NCI-H460 (cell line): ENCODE measurements at places on chromosomes 5 and 9.
A peak's percentile ranks its signal among the peaks of the same experiment; 100 is the strongest.

- no peak for DNase-seq
These were observed 443.8 kb upstream of the PIK3R1 start for GRCh38 chr5:67771791-67772190.

GRCh38 chr5:66653325-66653724, 57.1 kb downstream of the MAST4 start:
- DNase-seq = no peak

GRCh38 chr5:7629561-7629960, 221.4 kb downstream of the CFAP90 start:
- DNase-seq = no peak

DNA sequence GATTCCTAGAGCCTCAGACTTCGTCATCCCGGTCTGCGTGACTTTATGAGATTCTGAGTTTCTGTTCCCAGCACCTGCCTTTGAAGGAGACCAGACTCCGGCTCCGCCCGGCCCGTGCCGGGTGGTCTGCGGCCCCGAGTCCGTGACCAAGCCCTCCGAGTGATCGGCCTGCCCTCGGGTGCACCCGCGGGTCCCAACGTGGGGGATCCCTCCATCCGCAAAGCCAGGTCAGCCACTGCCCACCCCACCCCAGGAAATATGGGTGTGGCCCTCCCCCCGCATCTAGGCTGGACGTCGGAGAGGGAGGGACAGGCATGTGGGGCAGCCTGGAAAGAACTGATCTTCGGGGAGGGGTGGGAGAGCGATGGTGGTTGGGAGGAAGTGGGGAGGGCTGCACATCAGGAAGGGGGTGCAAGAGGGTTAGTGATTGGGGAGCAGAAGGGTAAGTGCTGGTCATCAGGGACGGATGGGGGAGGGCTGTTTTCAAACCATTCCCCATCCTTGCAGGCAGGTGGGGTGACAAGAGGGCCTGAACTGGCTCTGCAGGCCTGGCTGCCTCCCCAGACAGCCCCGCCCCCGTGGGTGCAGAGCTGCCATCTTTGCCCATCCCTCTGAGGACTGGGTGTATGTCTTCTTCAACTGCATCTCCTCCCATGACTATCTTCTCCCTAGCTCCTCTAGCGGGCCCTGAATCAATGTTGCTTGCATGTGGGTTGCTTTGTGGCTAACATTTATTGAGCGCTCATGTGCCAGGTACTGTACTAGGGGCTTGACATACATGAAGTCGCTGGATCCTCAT, 747 bp downstream of the LRSAM1 start:
- DNase-seq = no peak

- DNase-seq = no peak
These were observed 17.6 kb downstream of the NCS1 start for GRCh38 chr9:130189840-130190239.

- no peak for DNase-seq
These were observed 16.3 kb downstream of the KLF9 start for GRCh38 chr9:70398145-70398556.

DNA sequence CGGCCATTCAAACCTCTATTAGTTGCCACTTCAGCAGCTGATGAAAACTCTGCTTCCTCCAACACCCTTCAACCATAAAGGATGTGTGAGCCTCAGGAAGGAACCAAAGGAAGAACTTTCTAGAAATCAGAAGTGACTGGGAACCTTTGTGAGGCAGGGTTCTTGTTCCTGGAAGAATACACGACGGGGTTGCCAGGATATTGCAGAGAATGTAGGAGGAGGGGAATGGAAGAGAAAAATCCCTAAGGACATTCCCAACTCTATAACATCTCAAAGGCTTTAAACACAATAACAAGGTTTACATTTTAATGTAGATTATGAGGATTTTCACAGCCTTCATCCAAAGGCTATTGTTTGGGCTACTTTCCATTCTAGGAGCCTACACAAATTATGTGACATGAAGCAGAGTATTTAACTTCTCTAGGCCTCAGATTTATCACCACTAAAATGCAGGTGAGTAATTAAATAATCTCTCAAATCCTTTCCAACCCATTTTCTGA, 147.7 kb downstream of the GLIS3 start:
- DNase-seq = no peak

- DNase-seq = no peak
These were observed 46.6 kb upstream of the PHYKPL start for GRCh38 chr5:178279026-178279722.

- no peak for DNase-seq
These were observed 37.5 kb downstream of the FABP6 start for GRCh38 chr5:160266752-160267345.

GRCh38 chr9:9846557-9846956, 766.2 kb downstream of the PTPRD start:
- no peak for DNase-seq

DNA sequence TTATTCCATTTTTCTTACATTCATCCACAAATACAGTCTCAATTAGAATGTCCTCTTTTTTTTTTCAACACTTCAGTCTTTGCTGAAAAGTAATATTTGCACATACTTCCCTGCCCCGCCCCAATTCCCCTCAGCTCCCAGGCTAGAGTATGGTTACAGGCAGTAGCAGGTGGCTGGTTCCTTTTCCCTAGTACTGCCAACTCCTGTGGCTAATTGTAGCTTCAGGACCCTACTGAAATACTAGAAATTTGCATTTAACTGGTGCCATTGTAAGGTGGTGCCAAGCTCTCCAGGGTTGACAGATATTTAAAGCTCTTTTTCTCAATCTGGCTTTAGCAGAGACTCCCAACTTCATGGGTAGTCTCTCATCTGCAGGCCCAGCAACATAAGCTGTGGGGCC, 80.3 kb downstream of the FAM81B start:
- DNase-seq = no peak

DNA sequence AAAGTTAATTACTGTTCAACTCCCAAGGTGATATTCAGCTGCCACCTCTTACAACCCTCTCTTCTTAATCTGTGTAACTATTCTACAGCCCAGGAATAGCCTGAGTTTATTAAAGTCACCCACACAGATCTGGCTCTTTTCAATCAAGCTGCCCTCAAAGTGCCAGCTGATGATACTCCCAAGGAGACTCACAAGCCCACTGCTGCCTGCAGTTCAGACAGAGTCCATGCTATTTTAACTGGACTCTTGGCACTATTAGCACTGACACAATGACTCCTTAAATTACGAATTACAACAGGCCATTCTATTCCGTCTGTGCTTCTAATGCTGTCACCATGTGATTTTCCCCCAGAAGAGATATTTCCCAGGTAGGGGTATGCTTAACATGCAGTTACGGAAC, 26.3 kb downstream of the REEP5 start:
- DNase-seq = no peak

DNA sequence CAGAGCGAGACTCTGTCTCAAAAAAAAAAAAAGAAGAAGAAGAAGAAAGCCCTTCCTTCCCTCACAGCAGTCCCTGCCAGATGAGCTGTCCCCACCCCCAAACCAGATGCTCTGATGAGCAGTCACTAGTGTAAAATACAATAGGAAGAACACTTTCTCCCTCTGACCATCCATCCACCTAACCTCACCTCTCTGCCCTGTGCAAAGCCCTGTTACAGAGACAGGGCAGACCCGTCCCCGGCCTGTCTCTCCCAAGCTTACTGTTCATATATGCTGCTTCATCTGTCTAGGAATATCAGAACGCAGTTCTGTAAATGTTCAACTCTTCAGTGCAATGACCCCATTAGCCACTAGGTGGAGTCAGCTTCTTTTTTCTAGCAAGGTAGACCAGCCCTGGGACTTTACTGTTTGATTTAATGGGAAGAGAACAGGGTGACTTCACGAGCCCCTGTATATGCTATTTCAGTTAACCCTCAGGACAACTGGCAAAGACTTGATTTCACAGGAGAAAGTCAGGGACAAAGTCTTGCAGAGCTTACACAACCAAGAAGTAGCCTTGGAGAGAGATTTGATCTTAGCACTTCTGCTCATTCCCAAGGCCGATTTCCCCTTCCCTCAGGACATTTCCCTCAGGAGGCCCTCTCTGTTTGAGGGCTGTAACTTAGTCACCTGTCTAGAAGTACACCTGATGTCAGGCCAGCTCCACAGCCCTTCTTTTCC, 14.9 kb upstream of the FGFR4 start:
- DNase-seq = peak; percentile 75

- peak; percentile 44 for DNase-seq
These were observed 61.8 kb downstream of the PFDN1 start for GRCh38 chr5:140240987-140241706.

DNA sequence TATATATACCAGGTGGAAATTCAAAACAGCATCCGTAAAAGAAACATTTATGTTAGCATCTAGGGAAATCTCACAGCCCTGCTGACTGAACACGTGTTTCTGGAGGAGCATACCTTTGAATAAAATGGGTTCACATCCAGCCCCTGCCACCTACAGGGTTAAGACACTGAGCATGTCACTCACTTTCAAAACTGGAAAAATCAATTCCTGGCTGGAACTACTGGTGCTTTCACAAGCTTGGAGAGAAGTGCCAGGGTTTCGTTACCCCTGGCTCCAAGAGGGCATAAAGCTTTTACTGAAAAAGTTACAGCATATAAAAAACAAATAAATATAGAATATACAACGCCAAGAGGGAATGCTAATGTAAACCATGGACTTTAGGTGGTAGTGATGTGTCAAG, 48.0 kb downstream of the SERINC5 start:
- DNase-seq = no peak
